ENCODE measurements at places on chromosomes 4 and X.
A peak's percentile ranks its signal among the peaks of the same experiment; 100 is the strongest.

DNA sequence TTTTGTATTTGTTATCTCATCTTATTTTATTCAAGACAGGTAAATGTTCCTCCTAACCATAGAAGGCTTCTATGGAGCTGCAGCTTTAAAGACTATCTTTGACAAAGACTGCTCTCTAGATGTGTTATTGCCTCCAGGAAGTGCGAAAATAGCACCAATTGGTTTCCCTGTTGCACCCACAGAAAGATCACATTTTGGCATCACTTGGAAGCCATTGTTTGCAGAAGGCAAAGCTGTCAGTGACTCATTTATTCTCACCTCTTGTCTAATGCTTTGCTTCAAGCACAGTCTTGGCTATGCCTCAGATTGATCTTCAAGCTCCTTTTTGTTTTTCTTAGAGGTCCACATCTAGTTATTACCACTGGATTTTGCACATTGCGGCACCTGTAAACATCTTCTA is 150.3 kb downstream of the PCDH7 start:
- peak; percentile 43 for DNase-seq

GRCh38 chrX:38332505-38332904 is 5.2 kb upstream of the RPGR start:
- no peak for DNase-seq

GRCh38 chr4:153465615-153466080 is 512 bp upstream of the TMEM131L start:
- DNase-seq = peak; percentile 27

GRCh38 chrX:47093860-47094259 is 15.6 kb downstream of the RGN start:
- no peak for DNase-seq

DNA sequence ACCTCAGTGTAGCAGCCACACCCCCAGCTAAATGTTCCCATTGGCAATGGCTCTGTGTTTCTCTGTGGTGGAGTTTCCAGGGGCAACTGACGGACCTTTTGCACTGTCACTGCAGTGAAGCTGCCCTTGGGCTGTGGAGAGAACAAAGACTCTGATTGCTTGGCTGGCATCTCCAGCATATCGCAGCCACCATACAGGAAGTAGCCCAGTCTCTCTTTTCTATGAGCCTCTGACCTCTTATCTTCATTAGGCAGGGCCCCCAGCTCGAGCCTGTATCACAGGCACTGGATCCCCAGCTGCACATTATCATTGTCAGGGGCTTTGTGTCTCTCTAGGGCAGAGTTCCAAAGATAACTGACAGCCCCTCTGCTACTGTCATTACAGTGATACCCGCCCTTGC is 483.5 kb downstream of the ARAP2 start:
- no peak for DNase-seq

DNA sequence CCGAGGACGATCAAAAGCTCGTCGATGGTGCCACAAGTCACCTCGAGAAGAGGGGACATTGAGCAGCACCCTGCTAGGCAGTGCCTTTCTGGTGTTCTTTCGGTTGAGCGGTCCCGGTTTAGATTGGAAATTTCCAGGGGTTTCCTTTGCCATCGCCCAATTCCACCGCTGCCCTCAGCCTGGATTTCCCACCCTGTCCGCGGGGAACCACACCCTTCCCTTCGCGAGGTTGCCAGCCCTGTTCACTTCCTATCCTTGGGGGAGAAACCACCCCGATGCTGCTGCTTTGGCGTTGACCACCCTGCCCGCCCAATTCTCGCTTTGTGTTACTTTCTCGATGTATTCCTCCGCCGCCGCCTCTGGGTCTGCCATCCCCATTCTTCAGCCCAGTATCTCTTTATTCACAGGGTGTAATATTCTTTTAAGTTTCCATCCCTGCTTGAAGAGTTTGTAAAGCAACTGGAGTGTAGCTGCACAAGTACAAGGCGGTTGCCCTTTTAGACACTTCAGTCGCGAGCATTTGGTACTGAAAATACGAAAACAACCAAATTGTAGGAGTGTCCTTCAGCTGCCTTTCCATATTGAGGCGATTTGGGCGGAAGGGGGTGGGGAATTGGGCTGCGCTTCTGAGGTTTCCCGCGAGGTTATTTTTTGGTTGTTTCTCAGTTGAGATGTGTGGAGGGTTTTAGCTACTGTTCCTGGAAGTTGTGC is 1.1 kb downstream of the OGT start:
- DNase-seq = peak; percentile 54

DNA sequence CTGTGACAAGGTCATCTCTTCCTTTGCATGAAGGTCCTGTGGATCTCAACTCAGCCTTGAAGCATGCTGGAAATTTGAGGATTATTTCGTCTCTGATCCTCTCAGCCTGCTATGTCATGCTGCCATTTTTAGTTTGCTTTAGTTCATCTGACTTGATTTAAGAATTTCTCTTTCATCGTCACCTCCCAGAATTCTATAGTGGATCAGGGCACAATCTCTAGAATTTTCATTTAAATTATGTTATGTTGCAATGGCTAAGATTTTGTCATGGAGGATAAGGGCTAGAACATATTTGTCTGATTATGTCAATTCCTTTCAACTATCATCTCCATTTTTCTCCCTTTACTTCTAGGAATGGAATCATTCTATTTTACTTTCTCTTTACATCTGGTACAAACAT is 98.8 kb downstream of the PCDH10 start:
- DNase-seq = no peak

DNA sequence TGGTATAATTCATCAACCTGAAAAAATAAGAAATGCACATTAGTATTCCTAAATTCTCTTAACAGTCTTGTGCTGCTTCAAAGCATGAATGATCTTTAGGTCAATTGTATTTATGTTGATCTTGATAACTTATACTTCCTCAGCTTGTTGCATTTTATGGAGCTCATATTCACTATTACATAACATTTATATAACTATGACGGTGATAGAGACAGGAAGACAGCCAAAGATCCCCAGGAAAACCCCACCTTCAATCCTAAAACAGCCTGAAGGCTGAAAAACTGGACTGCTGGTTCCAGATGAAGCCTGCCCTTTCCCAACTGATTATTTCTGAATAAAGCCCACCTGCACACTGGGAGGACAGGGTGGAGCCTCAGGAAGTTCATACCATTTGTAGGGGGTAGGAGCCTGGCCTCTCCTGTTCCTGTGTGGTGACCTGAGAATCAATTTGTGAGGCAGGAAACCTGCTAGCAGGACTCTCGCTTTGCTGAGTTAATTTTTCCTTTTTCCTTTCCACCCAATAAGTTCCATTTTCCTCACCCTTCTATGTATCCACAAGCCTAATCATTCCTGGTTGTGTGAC is 30.5 kb downstream of the MAGEC1 start:
- DNase-seq = no peak

GRCh38 chr4:146255463-146255862 is 41.1 kb downstream of the REELD1 start:
- DNase-seq = no peak

GRCh38 chr4:140679576-140679975 is 76.6 kb downstream of the TBC1D9 start:
- DNase-seq = no peak

DNA sequence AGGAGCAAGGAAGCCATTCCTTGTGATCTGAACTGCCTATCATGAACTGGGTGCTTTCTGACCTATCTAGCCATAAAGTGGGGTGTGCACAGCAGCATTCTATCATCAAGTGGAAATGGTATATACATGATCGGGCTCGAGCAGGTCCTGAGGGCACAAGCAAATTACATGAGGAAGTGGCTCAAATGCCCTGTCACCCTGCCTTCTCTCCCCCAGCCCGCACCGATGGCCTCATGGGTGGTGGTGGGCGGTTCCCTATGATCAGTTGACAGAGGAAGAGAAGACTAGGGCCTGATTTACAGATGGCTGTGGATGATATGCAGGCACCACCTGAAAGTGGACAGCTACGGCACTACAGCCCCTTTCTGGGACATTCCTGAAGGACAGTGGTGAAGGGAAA is 46.3 kb upstream of the BCLAF3 start:
- no peak for DNase-seq

DNA sequence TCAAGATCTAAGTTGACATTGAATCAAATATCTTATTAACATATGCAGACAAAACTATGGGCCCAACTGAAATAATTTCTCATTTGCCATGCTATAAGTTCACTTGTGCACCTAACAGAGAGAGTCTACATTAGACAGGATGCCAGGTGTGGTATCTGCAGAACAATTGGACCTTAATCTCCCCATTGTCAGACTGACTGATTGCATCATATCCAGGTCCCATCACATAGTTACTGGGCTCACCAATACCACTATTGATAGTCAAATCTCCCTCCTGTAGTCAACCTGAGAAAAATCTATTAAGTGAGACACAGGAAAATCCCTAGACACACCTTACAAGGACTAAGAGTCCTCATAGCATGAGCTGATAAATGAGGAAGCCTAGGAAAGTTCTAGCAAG is 156.0 kb upstream of the FRG1 start:
- DNase-seq = no peak

DNA sequence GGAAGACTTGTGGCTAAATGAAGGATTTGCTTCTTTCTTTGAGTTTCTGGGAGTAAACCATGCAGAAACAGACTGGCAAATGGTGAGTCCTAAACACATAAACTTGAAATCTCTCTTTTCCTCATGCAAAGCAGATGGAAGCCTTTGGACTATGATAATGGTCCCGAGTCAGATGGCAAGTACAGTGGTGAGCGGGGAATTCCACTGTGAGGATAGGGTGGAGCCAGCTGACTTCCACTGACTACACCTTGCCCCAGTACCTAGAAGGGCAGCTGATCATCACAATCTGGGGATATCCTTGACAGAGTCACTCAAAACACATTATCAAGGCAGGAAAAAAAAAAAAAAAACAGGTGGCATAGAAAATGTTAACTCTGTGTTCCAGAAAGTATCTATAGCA is 34.3 kb downstream of the ENPEP start:
- no peak for DNase-seq

- no peak for DNase-seq
Measured at GRCh38 chr4:118281611-118282442, 71.0 kb downstream of the PRSS12 start.

- DNase-seq = no peak
Measured at GRCh38 chrX:54419559-54420302, 20.5 kb upstream of the TSR2 start.

- peak; percentile 36 for DNase-seq
Measured at GRCh38 chrX:30822068-30822681, 66.9 kb downstream of the TAB3 start.

GRCh38 chr4:47717188-47717587 is 120.7 kb downstream of the CORIN start:
- no peak for DNase-seq

DNA sequence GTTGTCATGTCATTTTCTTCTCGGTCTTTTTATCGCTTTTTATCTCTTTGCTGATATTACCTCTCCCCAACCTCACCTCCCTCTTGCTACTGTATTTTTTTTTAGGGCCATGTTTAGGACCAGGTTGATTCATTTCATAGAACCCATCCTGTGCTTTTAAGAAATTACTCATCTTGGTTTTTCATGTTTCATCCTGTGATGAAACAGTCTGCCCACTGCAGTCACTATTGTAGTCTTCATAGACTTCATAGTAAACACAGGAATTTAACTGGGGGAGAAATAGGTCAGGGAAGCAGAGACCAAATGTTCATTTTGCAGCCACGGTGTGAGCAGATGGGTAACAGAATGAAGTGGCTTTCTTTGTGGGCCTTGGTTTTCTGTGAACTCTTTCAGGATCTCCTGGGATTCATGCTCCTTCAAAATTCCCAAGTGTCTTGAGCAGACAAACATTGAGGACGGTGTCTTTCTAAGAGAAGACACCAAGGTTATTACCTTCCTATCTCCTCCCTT is 161.8 kb downstream of the NAA11 start:
- DNase-seq = no peak

DNA sequence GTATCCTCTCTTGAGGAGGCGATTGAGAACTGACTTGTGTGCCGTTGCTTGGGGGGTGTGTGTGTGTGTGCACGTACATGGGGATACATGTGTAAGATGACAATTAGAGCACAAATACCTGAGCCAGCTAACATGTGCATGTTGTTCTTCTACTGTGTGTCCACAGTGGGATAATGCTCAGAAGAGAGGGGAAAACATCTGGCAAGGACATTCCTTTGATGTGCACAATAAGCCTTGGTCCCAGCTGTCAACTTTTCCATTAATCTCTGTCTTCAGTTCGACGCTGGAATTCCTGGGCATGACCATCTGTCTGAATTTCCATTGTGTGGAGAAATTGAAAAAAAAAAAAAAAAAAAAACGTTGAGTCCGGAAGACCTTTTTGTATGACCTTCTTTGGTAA is 592.0 kb upstream of the GALNTL6 start:
- DNase-seq = no peak

- DNase-seq = no peak
Measured at GRCh38 chr4:136097676-136098075, 1434.6 kb downstream of the PCDH18 start.

- no peak for DNase-seq
Measured at GRCh38 chr4:68570122-68570507, 6.0 kb downstream of the UGT2B17 start.

All from MM.1S (cell line).